ENCODE measurements at places on chromosomes 2 and 18.
A peak's percentile ranks its signal among the peaks of the same experiment; 100 is the strongest.

DNA sequence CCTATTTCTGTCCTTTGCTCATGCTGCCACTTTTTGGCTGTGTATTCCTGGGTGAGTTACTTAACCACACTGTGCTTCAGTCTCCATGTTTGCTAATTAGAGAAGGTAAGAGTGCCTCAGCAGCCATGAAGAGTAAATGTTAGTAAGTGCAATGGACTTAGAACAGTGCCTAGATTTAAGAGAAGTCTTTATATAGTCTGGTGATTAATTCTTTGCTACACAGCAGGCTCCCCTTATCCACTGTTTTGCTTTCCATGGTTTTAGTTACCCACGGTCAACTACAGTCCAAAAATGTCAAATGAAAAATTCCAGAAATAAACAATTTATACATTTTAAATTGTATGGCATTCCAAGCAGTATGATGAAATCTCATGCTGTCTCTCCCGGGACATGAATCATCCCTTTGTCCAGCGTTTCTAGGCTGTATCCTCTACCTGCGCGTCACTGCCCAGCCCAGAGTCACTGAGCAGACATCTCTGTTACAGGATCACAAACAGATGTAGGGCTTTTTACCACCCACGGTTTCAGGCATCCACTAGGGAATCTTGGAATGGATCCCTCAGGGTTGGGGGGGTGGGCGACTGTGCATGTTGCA is 91.0 kb downstream of the CTIF start:
- DNase-seq: peak; percentile 39

DNA sequence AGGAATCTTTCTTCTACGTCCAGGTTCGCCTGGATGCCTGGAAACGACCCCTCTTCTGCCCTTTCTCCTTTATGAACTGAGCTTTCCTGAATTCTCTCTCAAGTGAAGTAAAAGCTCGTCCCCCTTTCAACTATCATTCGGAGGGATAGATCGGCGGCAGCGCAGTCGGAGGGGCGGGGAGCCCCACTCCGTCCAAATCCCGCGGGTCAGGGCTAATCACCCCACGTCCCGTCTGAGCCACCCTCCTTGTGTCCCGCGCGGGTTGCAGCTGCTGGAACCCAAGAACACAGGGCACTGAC is 367 bp downstream of the FBXO48 start:
- no peak for DNase-seq

- DNase-seq: no peak
These were observed 166.9 kb downstream of the CDCA7 start for GRCh38 chr2:173521450-173522192.

DNA sequence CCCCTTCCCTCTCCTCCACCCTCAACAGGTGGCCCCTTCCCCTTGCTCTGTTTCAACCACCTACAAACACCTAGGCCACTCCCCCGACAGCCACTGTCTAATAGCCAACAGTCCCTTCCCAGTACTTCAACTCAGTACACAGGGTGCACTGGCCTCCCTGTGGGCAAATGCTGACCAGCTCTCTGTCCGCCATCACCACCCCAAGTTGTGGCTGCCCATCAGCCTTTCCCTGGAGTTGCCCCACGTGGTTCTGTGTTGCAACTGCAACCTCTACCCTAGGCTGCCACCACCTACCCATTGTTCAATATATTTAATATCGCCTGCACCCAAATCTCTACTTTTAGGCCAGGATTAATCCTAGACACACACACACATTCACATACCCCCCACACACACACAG is 173.5 kb downstream of the MREG start:
- DNase-seq: no peak

GRCh38 chr2:108536911-108537310 is 2.6 kb downstream of the LIMS1 start:
- DNase-seq: no peak
